Muscle of leg (tissue), 16 donors: ENCODE measurements at places on chromosomes 3 and 15. TPM values are rescaled to one million over a fixed set of nuclear protein-coding genes. Genes with fewer than 3 reads are reported as not detected.

Gene KBTBD13
- 0.48 TPM for polyA plus RNA-seq

Gene PRR23A
- not detected for polyA plus RNA-seq

Gene NEDD4
- 10.3 TPM for polyA plus RNA-seq

Gene REC114
- polyA plus RNA-seq: not detected

Gene MME
- polyA plus RNA-seq: 9.4 TPM

Gene HTR3E
- polyA plus RNA-seq: not detected

Gene STXBP5L
- 0.09 TPM for polyA plus RNA-seq

Gene ATP10A
- polyA plus RNA-seq: 2.7 TPM

Gene CCR8
- polyA plus RNA-seq: not detected

Gene TEX55
- not detected for polyA plus RNA-seq
